ENCODE measurements at places on chromosomes 16 and 17.
A peak's percentile ranks its signal among the peaks of the same experiment; 100 is the strongest.

DNA sequence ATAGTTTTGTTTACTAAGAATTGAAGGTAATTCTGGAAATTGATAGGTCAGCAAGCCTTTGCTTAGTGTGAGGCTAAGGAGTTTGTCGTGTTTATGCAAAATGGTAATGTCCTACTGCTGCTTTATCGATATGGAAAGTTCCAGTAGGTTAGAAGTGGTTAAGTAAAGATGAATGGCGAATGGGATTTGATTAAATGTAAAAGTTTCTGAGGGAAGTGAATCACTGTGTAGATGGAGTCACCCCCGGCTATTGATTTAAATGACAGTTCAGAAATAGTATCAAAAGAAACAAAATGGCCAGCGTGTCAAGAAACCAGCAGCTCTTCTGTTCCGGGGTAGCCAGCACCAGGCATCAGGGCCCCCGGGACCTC is 131.4 kb downstream of the RPTOR start:
- DNase-seq = no peak

DNA sequence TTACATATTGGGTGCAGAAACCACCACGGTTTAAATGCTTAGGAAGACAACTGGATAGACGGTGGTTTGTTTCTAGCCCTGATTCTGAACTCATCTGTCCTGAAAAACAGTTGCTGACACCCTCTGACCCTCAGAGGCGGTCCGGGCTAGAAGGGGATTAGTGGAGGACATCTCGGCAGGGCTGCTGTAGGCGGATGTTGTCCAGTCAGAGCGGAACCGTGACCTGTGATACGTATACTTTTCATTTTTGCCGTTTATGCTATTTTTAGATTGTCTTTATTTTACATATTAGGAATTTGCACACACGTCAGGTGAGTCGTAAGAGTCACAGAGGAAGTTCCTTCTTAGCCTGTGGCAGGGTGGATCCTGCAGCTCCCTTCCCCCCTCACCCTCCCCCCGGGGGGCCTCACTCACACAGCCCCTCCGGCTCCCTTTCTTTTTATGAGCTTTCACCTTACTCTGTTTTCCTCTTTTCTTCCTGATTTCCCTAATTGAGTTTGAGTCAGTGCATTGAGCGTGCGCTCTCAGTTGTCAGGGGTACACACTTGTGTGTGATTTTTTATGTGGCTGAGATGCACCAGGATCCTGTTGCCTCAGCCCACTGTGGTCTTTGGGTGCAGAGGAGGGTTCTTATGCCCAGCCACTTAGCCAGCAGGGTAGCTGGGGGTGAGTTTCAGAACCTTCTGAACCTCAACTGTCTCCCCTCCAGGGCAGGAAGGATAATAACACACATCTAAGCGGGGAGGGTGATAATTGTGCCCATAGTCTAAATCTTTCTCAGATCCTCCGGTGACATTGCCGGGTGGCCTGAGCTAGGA is 211.1 kb upstream of the CHMP6 start:
- no peak for DNase-seq

- DNase-seq = no peak
These were observed 42.1 kb upstream of the SSTR5 start for GRCh38 chr16:1030473-1030901.

GRCh38 chr17:14302431-14303099 is 1.7 kb downstream of the HS3ST3B1 start:
- peak; percentile 78 for DNase-seq

DNA sequence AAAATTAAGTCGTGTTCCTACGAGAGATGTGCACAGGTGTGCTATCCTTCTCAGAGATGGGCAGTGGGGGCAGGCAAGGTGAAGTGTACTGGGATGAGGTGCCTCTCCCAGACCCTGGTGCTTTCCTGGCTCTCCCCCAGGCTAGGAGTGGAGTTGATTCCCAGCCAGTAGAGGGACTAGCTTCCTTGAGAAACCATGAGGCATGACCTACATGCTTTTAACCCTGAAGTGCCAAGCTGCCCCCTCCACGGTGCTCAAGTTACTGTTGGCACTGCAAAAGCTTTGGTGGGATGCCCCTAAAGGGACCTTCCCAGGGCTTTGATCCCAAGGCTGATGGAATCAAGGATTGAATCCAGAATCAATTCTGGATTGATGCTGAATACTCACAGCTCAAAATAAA is 47.0 kb upstream of the SREBF1 start:
- DNase-seq = no peak

GRCh38 chr17:46730026-46730425 is 88.5 kb downstream of the WNT3 start:
- DNase-seq = no peak

- no peak for DNase-seq
These were observed 20.1 kb downstream of the GID4 start for GRCh38 chr17:18059283-18059682.

- DNase-seq = no peak
These were observed 205.2 kb upstream of the WSCD1 start for GRCh38 chr17:5864741-5865657.

DNA sequence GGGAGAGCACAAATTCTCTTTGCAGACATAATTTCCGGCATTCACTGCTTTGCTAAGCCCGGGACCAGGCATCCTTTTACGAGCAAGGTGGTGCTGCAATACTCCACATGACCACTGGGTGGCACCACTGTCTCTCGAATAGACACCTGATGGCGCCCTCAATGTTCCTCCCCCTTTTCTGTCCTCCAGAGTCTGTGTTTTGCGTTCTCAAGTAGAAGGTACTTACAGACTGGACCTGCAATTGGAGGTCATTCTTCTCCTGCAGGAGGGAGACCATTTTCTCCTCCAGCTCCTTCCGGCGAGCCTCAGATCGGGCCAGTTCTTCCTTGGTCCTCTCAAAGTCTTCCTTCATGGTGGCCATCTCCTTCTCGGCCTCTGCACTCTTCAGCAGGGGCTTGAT is 45.2 kb downstream of the MYH13 start:
- DNase-seq = peak; percentile 22

DNA sequence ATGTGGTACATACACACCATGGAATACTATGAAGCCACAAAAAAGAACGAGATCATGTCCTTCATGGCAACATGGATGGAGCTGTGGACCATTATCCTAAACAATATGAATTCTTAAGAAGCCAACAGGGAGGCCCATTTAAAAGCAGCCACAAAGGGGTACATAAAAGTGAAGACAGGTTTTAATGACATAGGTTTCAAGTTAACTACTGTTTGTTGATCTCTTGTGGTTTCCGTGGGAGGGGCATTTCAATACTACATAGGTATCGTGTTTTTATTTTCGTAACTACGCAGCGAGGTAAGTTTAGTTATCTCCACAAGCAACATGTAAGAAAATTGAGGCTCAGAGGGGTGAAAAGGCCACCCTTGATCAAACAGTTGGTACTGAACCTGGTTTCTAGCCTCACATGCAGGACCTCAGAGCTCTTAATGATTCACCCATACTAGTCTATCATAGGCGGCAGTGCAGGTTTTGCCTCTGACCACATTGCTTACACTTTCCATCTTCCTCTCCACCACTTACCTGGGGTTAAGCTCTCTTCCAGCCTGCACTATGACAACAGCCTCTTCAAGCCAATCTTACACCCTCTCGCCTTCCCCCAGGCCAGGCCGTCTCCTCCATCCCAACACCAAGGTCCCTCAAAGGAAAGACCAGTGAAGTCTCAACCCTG is 534.1 kb upstream of the HSBP1 start:
- no peak for DNase-seq

- DNase-seq = no peak
These were observed 22.1 kb upstream of the SPNS2 start for GRCh38 chr17:4476511-4477070.

DNA sequence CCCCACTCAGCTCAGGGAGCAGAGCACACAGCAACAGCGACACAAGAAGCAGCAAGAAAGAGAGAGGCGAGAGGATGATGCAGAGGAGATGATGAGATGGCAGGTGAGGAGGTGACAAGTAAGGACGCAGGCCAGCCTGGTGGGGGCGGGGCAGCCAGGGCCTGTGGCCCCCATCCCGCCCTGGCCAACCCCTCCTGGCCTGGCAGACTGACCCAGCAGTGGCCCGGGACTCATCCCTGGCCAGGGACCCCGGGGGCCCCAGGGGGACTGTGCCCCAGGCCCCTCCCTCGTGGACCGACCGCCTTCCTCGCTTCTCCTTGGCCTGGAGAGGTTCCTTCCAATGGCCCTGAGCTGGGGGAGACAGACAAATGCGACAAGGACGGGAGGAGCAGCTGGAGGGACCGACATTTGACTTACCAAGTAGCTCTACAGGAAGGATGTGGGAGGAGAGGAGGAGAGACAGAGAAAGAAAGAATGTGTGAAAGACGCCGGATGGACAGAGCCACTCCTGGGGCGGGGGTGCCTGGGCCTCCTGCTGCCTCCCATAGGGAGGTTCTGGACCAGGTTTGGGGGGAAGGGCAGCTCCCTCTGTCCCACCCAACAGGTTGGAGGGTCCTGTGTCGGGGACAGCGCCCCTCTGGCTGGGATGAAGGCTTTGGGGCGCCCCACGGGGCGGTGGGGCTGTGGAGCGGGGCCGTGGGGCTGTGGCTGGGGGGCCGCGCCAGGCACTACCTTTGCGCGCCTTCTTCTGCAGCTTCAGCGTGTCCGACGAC is 6.8 kb downstream of the MTSS2 start:
- no peak for DNase-seq

GRCh38 chr16:78462288-78463208 is 363.1 kb downstream of the WWOX start:
- no peak for DNase-seq

DNA sequence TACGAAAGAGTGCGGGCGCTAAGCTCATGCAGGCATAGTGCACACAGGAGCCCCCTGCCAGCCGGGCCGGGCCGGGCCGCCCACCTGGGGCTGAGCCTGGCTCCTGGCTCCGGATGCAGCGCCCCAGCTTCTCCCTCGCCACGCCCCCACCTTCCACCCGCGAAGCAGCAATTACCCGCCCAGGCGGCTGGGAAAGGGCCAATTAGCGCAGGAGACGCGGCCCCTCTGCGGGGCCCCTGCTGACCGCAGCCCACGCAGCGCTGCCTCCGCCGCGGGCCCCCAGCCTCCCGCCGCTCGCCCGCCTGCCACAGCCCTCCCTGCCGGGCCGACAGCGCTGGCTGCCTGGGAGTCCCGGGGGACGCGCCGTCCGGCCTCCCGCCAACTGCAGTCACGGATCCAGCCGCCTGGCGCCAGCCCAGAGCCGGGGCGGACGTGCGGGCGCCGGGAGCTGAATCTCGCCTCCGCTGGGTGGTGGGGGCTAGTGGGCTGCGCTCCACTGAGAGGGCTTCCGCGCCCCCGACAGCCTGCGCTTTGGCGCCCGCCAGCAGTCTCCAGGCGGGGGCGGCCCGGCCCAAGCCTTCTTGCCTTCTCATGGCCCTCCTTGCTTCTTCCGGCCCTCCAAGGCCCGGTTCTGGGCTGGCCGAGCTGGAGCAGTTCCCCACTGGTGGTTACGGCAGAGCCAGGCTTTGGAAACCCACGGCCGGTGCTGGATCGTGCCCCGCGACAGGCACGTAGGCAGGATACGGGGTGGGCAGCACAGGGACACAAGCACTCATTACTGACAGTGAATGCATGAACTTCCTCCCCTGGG is 14.9 kb upstream of the CBFB start:
- DNase-seq = peak; percentile 49

GRCh38 chr16:69084289-69084688 is 21.2 kb upstream of the HAS3 start:
- no peak for DNase-seq

- DNase-seq = no peak
These were observed 713.2 kb downstream of the KCNJ2 start for GRCh38 chr17:70882504-70882903.

Data from stimulated activated CD4-positive, alpha-beta T cell treated with anti-CD3 and anti-CD28 coated beads, Interleukin-2, amount 100 ng/mL, for 4 hours (primary cell).